HT1080 (cell line): ENCODE measurements at places on chromosomes 1 and 21. TPM values are rescaled to one million over a fixed set of nuclear protein-coding genes. Genes with fewer than 3 reads are reported as not detected.

Gene GREM2
- total RNA-seq: not detected in 2 replicates

Gene AADACL3
- not detected in 2 replicates for total RNA-seq

Gene OTUD7B
- total RNA-seq: 5.7 and 10.7 TPM in 2 replicates

Gene SPRR5
- total RNA-seq: not detected in 2 replicates

Gene CYP4Z1
- total RNA-seq: not detected in 2 replicates

Gene KRTAP10-6
- total RNA-seq: not detected in 2 replicates

Gene ZNF593OS
- not detected in 2 replicates for total RNA-seq

Gene KCNQ4
- 0.06 TPM in 1 of 2 replicates, not detected in the other for total RNA-seq

Gene S100A9
- not detected in 2 replicates for total RNA-seq

Gene TTC22
- not detected in 2 replicates for total RNA-seq

Gene PTPRC
- 0.16 and 0.23 TPM in 2 replicates for total RNA-seq

Gene NUP210L
- total RNA-seq: 0.03 TPM in 1 of 2 replicates, not detected in the other

Gene SLC6A17
- not detected in 2 replicates for total RNA-seq

Gene REN
- not detected in 2 replicates for total RNA-seq

Gene EXO1
- total RNA-seq: 48.0 and 50.1 TPM in 2 replicates

Gene LCE1A
- total RNA-seq: not detected in 2 replicates

Gene LCE2A
- 0.47 and 3.0 TPM in 2 replicates for total RNA-seq

Gene KRTAP19-3
- total RNA-seq: not detected in 2 replicates

Gene B3GALT2
- not detected in 2 replicates for total RNA-seq

Gene SPRR1A
- not detected in 2 replicates for total RNA-seq

Gene ALPL
- not detected in 2 replicates for total RNA-seq

Gene NBPF19
- total RNA-seq: 3.4 and 4.0 TPM in 2 replicates

Gene GPR37L1
- total RNA-seq: not detected in 2 replicates

Gene AIRE
- not detected in 2 replicates for total RNA-seq

Gene GLIS1
- 0.20 and 0.71 TPM in 2 replicates for total RNA-seq

Gene MTARC1
- 0.05 TPM in 1 of 2 replicates, not detected in the other for total RNA-seq

Gene FAM89A
- total RNA-seq: 14.4 and 21.4 TPM in 2 replicates

Gene PRR9
- total RNA-seq: 1.3 and 2.0 TPM in 2 replicates

Gene SRGAP2
- total RNA-seq: 47.8 and 58.6 TPM in 2 replicates

Gene COL6A2
- 58.8 and 62.8 TPM in 2 replicates for total RNA-seq

Gene TMEM240
- 3.1 TPM in 1 of 2 replicates, not detected in the other for total RNA-seq

Gene CCDC181
- 1.1 and 1.5 TPM in 2 replicates for total RNA-seq

Gene HSPA6
- 1.5 and 1.9 TPM in 2 replicates for total RNA-seq

Gene DLGAP3
- 0.05 and 0.13 TPM in 2 replicates for total RNA-seq

Gene AMPD1
- not detected in 2 replicates for total RNA-seq

Gene LCE3E
- total RNA-seq: not detected in 2 replicates

Gene CR1L
- not detected in 2 replicates for total RNA-seq

Gene UBE2J2
- 125 and 139 TPM in 2 replicates for total RNA-seq
